Stimulated activated CD4-positive, alpha-beta T cell treated with anti-CD3 and anti-CD28 coated beads, Interleukin-1b, Interleukin-23, amount 100 ng/mL, for 24 hours (primary cell): ENCODE measurements at places on chromosomes 4 and X.

- DNase-seq: no peak
Observed at GRCh38 chrX:47802589-47802988, 34.1 kb upstream of the ZNF81 start.

DNA sequence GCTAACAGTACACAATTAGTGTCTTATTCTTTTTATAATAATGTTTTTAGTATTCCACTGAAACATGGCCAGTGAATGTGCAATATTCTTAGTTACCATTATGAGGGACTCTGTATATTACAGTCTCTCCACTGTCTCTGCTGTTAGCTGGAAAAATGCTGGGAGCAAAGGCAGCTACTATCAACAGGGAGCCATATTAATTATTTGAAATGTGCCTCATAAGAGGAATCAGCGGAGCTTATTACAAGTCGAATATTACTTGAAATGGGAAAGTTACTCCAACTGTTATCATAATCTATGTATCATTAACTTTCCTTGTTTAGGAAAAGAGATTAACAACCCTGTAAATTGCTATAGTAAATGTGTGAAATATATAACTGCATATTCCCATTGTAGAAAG lies 612.0 kb downstream of the ADGRL3 start:
- no peak for DNase-seq

DNA sequence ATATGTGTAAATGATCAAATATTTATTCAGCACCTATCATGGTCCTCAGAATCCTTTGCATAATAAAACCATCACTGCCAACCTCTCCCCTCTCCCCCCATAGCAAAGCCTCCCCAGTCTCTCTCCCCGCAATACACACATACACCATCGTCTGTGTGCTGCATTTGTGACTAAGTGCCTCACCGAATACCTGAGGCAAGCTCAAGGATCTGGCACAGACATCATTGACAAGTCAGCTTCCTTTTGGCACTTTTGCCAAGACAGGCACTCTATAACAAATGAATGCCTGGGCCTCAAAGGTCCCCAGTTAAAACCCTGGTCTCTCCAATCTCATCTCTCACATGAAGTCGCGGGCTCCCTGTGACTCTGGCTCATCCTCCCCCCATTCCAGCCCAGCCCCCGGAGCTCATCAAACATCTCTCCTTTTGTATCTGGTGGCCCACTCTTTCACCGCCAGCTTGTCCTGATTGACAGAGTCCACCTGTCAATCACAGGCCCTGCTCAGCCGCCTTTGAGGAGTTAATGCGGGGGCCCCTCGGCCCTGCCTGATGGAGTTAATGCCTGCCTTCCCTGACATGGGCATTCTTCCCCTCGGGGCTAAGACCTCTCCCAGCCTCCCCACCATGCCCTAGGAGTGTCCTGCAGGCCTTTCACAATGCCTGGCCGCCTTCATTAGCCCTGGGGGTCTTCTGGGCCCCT lies 135.8 kb upstream of the ATP6AP2 start:
- DNase-seq: no peak

- no peak for DNase-seq
Observed at GRCh38 chr4:110663738-110664444, 41.0 kb upstream of the PITX2 start.

- no peak for DNase-seq
Observed at GRCh38 chr4:17313194-17313593, 198.7 kb downstream of the QDPR start.

DNA sequence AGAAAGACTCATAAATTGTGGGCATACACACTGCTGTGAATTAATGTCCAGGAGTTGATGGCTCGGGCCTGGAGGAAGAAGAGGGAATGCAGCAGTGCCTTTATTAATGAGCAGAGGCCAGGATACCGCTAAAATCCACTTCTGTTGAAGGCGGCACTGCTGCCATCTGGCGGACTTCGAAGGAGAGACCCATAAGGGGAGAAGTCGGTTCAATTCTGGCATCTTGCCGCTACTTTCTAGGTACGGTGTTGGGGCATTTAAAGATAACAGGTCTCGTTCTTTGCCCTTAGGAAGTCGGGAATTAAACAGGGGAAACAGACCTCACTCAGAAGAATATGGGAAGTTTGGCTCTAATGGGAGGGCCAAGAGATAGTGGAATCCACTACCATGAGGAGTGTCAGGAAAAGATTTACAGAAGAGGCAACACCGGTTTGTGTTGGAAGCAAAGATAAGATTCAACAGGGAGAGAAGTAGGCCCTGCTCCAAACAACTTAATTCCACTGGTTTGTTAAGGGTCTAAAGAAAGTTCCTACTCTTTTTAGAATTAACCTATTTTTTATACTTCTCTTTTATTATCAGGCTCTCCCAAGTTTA lies 133.6 kb upstream of the GIMD1 start:
- DNase-seq: peak; percentile 7

DNA sequence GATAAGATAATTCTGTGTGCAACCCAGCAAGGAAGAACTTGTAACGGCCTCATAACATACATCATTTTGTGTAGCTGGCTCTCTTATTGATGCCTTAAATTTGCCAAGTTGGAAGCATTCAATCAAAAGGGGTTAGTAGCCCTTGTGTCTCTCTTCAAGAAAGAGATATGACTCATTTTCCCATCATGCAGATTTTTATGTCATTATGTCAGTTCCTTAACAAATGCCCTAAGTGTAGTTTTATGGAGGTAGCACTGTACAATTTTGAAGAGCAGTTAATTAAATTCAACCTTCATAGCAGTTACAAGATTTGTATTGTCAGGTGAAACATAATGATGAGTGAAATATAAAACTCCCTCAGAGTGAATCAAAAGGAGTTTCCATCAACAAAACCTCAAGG lies 215.6 kb downstream of the GRIA3 start:
- no peak for DNase-seq

DNA sequence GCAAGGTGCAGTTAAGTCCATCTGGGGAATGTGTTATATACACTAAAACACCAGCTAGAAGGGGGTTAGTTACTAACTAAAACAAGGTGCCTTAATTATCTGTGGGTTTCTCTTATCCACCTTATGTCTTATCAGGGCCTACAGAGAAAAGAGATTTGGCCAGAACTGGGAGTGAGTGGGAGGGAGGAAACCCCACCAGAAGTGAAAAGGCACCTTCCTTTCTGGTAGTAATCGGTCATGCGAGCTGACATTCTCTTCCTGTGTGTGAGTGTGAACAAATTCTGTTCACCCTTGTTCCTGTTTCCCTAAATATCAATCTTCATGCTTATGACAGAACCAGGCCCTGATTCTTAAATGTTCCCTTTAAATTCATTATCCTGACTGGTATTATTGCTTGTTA lies 43.5 kb downstream of the SRPX2 start:
- DNase-seq: no peak

DNA sequence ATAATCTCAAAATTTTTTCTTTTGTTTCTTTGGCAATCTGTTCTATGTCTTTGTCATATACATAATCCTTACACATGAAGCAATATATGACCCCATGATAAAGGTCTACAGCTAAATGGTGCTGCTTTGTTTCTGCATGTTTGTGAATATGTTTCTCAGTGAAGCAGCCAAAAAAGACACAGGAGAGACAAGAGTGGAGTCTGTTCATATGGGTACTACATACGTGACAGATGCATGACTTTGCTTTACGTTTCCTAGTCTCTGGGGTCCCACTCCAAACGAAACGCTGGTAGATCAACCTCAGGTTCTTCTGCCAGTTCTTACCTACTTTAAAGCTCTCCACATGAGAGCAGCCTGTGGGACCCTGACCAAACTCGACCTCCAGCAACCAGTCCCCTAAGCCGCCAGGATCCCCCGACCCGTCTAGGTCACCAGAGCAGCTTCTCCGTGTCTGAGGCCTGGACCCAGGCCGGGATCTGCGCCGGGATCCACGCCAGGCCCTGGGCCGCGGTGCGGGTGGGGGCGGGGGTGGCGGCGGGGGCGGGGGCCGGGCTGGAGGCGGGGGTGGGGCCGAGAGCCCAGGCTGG lies 1.5 kb downstream of the USP51 start:
- no peak for DNase-seq

DNA sequence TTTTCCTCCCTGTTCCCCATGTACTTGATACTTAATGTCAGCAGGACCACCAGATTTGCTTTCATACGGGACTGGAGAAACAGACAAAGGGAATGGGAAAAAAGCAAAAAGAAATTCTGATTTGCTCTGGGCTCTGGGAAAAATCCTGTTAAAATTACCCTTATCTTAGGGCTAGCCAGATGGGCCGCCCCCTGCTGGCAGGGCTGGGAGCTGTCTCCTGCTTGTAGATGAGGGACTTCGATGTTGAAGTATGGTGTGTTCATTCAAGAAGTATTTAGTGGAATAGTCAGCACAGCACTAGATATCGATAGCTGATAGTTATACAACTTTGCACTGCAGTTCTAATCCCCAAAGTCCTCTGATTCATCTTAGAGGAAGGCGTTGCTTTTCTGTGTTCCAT lies 45.8 kb downstream of the BCORL1 start:
- no peak for DNase-seq

DNA sequence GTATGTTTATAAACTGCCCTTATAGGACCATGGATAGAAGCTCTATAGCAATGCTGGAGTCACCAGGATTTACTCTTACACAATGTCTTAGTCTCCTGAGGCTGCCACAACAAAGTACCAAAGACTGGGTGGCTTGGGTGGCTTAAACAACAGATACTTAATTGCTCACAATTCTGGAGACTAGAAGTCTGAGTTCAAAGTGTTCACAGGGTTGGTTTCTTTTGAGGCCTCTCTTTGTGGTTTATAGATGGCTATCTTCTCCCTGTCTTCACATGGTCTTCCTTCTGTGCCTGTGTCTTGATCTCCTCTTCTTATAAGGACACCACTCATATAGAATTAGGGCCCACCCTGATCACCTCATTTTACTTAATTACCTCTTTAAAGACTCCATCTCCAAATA lies 2.0 kb upstream of the TRPC3 start:
- DNase-seq: no peak

DNA sequence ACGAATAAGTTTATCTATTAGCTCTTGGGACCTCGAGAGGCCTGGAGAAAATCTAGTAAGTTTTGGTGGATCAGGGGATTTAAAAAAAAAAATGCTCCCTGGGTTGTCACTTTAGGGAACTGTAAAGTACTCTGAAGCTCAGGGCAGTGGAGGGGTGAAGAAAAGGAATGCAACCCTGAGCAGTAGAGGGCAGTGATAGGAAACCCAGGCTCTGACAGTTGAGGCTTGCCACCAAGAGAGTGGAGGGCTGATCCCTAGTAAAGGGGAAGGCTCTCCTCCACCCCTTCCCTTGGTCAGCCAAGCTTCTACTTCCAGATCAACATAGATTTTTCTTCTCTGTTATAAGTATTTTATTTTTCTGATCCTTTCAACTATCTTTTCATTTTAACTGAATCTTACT lies 73.1 kb downstream of the FBXO8 start:
- no peak for DNase-seq

- DNase-seq: no peak
Observed at GRCh38 chr4:188262464-188262863, 123.2 kb downstream of the TRIML1 start.

GRCh38 chrX:30597216-30598012 lies 19.8 kb upstream of the TASL start:
- no peak for DNase-seq

GRCh38 chrX:9114245-9114644 lies 80.3 kb upstream of the FAM9B start:
- DNase-seq: no peak

GRCh38 chr4:124414276-124415040 lies 298.1 kb downstream of the ANKRD50 start:
- no peak for DNase-seq

GRCh38 chr4:88526221-88526815 lies 2.7 kb upstream of the PYURF start:
- DNase-seq: no peak

DNA sequence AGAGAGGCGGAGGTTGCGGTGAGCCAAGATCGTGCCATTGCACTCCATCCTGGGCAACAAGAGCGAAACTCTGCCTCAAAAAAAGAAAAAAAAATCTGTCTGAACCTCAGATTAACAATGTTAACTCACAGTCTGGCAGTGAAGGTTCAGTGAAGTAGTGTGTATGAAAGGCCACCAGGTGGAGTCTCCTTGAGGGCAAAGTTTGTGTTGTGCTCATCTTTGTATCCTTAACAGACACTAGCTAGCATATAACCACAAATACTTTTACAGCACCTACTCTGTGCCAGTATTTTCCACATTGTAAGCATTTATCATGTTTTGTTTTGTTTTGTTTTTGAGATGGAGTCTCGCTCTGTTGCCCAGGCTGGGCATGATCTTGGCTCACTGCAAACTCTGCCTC lies 46.0 kb upstream of the MGST2 start:
- DNase-seq: no peak

DNA sequence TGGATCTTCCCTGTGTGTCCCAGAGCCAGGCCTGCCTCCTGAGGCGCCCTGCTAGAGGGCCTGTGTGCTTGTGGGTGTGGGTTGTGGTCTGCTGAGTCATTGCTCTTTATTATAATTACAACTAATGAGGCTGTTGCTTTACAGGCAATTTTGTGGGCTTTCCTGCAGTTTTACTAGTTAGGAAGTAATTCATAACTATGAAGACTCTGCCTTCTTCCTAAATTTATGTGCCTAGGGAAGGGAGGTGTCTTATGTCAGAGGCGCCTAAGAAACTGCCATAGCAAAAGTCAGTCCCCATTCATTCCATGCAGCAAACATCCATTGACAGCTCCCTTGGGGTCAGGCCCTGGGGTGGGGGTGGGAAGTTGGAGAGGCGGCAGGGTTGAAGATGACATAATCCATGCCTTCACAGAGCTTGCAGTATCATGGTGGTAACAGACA lies 359.2 kb downstream of the IDS start:
- DNase-seq: no peak
